AG08396 (cell line): ENCODE measurements at places on chromosomes 1 and 21.

DNA sequence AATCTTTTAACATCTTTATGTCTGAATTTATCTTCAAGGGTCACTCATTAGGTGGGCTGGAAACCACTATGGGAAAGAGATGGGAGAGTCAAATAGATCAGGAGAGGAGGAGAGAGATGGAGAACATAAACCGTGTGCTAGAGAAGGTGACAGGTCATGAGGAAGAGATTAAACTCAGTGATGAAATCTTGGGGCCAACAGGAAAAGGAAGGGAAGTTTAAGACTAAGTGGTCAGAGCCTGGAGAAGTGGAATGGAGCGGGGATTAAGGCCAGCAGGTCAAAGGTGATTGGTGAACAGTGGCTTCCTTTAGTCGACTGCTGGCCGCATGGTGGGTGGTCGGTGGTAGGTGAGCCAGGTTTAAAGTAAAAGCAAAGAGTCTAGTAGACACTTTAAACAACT is 169.3 kb upstream of the IVNS1ABP start:
- DNase-seq = no peak

DNA sequence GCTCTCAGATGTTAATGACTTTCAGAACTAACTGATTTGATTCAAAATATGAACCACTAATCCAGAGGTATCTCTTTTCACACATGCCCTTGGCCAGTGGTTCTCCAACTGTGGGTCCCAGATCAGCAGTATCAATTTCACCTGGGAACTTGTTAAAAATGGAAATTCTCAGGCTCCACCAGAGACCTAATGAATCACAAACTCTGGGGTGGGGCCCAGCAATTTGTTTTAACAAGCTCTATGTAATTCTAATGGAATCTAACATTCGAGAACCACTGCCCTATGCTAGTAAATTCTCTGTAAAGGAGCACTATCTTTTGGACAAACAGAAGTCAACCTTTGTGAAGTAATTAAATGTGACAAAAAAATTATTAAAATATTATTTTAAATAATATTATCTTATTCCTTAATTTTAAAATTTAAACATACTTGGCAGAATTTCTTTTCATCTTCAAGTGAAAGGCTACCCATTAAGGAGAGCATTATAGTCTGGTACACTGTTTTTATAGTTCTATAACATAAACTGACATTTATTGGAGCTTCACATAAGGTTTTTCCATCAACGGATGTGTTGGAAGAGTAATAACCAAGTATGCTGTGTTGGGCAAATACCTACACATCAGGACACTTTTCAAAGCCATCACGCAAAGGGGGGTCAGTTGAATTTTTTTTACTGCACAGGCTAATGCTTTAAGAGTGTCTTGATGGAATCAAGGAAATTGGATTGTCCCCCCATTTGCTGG is 130.4 kb downstream of the LHX4 start:
- DNase-seq = peak; percentile 15

DNA sequence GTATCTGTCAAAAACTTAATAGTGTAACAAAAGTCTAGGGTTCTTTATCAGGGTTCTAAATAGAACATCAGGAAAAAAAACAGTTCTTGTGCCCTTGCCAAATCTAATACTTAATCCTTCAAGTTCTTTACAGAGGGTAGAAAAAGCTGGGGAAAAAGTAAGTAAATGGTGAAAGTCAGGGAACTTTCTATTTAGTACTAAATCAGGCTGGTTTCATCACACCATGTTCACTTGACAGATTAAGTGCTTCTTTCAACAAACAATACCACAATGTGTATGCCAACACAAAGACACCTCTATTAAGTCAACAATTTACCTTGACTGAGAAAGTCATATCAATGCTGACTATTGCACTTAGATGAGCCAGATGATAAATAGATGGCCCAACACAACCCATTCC is 9.7 kb downstream of the DBT start:
- DNase-seq = no peak

GRCh38 chr1:218164111-218164929 is 120.8 kb upstream of the RRP15 start:
- DNase-seq = peak; percentile 20

GRCh38 chr1:173570370-173571007 is 32.4 kb downstream of the SLC9C2 start:
- DNase-seq = no peak

DNA sequence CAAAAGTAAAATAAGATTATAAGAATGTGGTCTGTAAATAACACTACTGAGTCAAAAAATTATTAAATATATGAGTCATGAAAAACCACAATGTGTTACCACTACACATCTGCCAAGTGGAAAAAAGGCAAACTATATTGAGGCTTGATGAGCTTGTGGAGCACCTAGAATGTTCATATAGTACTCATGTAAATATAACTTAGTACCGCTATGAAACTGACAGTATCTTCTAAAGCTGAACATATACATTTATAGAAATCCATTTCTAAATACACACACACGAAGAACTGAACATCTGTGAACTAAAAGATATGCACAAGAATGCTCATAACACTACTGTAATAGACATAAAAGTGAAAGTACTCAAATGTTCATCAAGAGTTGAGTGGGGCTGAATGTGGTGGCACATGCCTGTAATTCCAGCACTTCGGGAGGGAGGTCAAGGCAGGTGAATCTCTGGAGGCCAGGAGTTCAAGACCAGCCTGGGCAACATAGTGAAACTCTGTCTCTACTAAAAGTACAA is 18.5 kb upstream of the GBP3 start:
- DNase-seq = no peak

DNA sequence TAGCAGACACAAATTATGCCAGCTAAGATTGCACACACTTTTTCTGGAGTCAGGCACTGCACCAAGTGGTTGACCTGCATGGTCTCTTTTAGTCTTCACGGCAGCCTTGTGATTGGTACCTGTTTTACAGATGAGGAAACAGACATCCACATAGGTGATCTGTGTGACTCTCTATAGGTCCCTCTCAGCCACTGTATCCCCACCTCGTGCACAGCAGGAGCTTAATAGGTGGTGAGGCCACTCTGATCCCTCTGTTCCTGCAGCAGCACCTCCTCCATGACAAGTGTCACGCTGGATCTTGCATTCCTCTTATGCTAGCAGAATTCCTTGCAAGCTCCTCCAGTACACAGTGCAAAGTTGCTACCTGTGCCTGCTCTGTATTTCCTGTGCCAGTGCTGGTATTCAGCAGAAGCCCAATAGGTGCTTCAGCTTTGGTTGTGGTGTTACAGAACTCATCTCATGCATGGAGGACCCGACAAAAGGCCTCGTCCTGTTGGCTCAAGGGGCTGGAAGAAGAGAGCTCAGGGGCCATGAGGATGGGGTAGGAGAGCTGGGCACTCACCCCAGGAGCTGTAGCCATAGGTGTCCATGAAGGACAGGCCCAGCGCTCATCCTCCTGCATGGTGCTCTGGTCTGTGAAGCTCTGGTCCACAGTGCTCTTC is 546.7 kb downstream of the PTPRU start:
- no peak for DNase-seq

- DNase-seq = no peak
These were observed 20.5 kb downstream of the ARMH1 start for GRCh38 chr1:44694863-44695478.

GRCh38 chr1:207863893-207864535 is 46.9 kb downstream of the CD34 start:
- DNase-seq = no peak

DNA sequence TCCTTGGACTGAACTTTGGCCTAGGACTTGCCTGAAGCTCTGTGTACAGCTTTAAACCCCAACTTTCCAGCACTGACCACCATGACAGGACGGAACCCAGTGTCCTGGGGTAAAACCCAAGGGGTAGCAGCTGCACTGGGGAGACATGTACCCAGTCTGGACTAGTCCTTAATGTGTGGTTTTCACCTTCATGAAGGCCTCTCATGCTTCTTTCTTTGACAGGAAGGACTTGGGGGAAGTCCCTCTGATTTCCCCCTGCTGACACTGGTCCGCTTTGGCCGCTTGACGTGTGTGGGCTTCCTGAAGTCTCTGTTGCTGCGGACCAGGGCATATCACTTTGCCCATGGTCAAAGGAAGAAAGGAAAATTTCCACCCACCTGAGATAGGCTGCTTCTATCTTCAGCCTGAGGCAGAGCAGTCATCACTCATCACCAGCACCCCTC is 66.3 kb upstream of the PRDX6 start:
- no peak for DNase-seq

DNA sequence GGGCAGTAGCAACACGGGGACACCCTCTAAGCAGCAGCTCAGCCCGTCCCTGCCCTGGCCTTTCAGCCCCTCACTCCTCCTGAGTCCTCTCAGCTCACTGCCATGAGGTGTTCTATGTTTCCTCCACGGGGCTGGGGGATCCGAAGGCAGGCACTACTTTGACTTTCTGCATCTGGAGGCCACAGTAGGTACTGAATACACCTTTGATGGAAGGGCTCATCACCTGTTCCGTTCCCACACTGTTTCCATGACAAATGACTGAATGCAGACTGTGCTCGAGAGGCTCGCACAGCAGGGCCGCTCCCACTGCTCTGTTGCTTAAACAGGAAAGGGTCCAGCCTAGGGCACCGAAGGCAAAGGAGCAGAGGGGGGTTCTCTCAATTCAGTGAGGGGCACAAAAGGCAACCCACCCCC is 77.6 kb upstream of the DNAH14 start:
- no peak for DNase-seq

DNA sequence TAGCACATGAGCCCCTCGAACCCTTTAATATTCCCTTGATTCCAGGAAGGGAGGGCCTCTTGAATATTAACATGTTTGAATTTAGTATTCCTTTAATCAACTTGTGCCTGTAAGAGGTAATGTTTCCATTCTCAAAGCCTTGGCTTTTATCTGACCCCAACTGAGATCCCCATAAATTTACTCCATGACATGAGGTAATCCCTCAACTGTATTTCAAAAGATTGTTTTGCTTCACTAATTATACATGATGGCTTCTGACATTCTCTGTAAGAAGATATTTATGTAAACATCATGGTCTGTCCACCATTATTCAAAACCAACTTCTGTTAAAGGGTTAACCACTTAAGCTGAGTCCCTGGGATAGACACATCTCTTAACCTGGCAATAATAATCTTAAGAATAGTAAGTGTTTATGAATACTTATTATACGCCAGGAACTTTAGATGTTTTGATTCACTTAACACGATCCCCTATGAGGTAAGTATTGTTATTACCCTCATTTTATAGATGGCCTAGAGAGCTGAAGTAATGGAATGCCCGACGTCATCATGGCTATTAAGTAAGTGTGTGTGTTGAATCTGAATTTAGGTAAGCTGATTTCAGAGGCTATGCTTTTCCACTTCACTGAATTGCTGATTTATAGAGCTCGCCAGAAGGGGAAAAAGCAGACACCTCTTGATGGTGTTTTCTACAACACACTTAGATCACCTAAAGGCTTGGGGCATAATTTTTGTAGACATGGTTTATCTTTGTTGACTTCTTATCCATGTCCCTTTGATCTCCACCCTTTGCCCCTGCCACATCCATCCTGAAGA is 11.1 kb downstream of the KRTAP19-1 start:
- DNase-seq = no peak

DNA sequence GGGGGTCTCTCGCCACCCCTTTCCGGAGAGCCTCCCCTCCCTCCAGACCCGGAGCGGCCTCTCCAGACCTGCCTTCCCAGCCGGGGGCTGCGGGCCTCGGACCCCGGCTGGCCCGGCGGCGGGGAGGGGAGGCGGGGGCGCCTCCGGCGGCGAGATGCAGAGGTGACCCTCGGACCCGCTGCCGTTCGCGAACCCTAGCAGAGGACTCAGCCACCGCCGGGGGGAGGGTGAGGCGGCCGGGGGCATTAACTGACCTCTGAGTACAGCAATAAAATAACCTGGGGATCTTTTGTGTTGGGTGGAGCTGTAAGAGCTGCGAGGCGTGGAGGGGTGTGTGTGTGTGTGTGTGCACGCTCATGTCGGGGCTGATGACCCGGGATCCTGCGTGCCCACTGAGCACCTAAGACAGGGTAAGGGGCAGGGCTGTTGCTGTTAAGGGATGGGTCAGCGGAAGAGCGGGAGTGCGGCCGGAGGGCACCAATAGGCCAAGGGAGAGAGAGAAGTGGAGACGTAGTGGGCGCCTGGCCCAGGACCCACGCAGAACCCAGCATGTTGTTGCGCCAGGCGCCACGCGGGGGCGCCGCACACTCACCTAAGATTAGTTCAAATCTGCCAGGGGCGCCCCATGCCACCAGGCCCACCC is 6.3 kb downstream of the HAPLN2 start:
- DNase-seq = peak; percentile 57

GRCh38 chr1:47468709-47469389 is 31.0 kb downstream of the FOXD2 start:
- no peak for DNase-seq

GRCh38 chr1:205272536-205272935 is 44.8 kb downstream of the TMCC2 start:
- no peak for DNase-seq

DNA sequence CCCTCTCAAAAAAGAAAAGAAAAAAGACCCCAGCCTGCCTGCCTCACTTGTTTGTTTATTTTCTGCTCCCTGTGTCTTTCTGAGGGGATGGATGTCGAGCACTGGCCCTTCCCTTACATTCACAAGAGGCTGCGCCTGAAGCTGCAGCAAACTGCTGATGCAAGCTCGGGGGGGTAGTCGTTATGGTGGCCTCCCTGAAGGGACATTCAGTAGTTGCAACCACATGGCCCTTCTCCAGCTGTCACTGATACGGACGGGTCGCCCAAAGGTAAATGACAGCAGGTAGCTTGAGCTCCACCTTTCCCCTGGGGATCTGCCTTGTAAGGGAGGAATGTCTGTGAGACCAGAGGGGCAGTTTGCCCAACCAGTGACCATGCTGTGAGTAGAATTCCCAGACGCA is 17.7 kb downstream of the PLEKHM2 start:
- DNase-seq = no peak
